Mesothelial cell of epicardium (in vitro differentiated cells): ENCODE measurements at places on chromosomes 5 and 9. TPM values are rescaled to one million over a fixed set of nuclear protein-coding genes. Genes with fewer than 3 reads are reported as not detected.

GRCh38 chr9:106701611-106702010 is 161.4 kb upstream of the ZNF462 start:
- H3K4me3 ChIP-seq = no peak overlapping the region
- no peak overlapping the region for H3K27ac ChIP-seq
- H3K27me3 ChIP-seq = no peaks in the 10 kb centered on the region

DNA sequence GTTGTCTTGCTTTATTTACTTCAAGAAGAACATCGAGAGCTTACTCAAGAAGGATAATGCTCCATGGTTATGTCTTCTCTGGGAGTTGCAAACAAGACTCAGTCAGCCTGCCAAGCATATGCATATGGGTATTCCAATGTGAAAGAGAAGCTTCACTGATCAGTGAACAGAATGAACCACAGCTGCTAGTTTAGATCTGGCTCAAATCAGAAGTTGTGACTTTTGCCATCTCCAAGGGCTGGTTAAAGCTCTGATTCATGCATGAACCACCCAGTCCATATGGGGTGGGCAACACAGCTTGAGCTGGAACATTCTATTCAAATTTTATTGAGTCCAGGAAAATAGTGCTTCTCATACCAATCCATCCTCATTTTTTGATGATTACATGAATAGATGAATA is 50.0 kb downstream of the ATPSCKMT start:
- H3K27ac ChIP-seq = no peak overlapping the region
- peaks cover 2% of the 10 kb centered on the region for H3K36me3 ChIP-seq
- DNase-seq = no peak
- H3K4me3 ChIP-seq = no peak overlapping the region

GRCh38 chr9:8604201-8604600 is 804.6 kb upstream of the DMAC1 start:
- H3K4me3 ChIP-seq = no peak overlapping the region
- no peaks in the 10 kb centered on the region for H3K27me3 ChIP-seq
- DNase-seq = no peak
- no peak overlapping the region for H3K27ac ChIP-seq

HACD4 gene
- 3.0 TPM in 3 replicates for total RNA-seq

ANKRD31 gene
- 1.1 to 1.4 TPM (median 1.3 TPM) in 3 replicates for total RNA-seq
